ENCODE measurements at places on chromosomes 6 and 20.

DNA sequence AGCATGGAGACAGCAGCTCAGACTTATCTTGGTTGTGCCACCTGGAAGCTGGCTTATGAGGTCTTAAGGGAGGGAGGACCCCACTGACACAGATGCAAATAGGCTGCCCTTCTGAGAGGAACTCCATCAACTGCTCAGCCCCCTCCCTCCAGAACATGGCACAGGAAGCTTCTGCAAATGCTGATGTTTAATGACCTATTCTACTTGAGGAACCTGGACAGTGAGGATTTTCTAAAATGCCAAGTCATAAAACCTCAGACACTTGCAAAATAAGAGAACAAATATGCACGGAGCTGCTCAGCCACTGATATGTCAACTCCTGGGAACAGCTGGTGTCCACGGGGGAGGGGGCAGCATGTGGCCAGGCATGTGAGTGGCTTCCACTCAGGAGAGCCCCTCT is 3.5 kb downstream of the CST9 start:
- no peak for DNase-seq

DNA sequence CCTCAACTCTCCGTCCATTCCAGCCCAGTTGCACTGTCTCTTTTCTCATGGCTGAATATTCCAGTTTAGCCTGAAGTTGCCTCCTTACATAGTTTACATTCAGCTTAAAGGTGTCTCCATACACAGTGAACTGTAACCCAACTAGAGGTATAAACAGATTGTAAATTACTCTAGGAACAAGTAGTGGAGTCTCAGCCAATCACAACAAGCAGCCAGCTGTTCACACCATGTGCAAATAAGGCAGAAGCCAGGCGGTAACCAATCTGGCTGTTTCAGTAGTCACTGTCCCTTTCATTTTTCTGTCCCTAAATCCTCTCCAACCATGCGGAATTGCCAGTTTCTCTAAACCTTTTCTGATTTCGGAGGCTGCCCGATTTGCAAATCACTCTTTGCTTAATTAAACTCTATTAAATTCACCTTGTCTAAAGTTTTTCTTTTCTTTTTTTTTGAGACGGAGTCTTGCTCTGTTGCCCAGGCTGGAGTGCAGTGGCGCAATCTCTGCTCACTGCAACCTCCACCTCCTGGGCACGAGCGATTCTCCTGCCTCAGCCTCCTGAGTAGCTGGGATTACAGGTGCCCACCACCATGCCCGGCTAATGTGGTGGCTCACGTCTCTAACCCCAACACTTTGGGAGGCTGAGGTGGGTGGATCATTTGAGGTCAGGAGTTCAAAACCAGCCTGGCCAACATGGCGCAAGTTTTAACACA is 37.6 kb upstream of the GFOD1 start:
- no peak for DNase-seq

DNA sequence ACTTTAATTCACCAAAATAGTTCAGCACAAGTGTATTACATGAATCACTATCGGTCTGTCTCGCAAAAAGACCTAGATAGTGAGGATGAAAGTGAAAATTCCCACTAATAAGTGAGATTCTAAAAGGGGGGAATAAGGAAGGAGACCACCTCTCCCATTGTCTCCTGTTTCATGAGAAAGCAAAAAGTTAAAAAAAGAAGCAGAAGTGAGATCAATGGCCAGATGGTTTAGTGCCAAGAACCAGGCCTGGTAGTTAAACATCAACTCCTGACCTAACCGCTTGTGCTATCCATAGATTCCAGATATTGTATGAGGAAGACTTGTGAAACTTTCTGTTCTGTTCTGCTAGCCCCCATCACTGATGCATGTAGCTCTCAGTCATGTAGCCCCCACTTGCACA is 293.0 kb downstream of the RNGTT start:
- DNase-seq = no peak

GRCh38 chr6:124882579-124883393 is 79.5 kb upstream of the RNF217 start:
- no peak for DNase-seq

GRCh38 chr6:136641166-136641565 is 90.9 kb upstream of the MAP7 start:
- no peak for DNase-seq

- DNase-seq = no peak
Measured at GRCh38 chr20:23255106-23255505, 95.5 kb upstream of the NXT1 start.

- DNase-seq = no peak
Measured at GRCh38 chr6:105015482-105015881, 58.6 kb downstream of the LIN28B start.

GRCh38 chr20:52056203-52057062 is 135.1 kb downstream of the ZFP64 start:
- DNase-seq = no peak

GRCh38 chr6:157791450-157791849 is 31.6 kb upstream of the SNX9 start:
- DNase-seq = no peak

DNA sequence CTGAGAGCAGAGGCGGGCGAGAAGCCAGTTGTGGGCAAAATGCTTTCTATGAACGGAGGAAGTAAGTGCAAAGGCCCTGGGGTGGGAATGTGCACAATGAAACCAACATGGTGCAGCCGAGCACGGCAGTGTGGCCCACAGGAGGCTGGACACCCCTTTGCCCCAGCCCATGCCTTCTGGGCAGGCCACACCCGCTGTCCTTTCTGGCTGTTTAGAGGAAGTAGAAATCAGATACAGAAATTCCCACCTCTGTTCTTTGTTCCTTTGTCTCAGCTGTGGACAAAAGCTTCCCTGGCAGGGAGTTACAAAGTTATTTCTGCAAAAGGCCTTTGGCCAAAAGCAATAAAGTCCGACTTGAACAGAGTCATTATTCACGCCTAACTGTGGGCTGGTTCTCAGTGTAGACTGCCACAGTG is 11.9 kb downstream of the SULF2 start:
- DNase-seq = no peak
